ENCODE measurements at places on chromosomes 16 and 17.

GRCh38 chr17:72219137-72219823 lies 98.5 kb downstream of the SOX9 start:
- DNase-seq = no peak
- no peaks in the 10 kb centered on the region for H3K36me3 ChIP-seq

- H3K36me3 ChIP-seq = peaks cover 75% of the 10 kb centered on the region
- DNase-seq = no peak
- H3K4me3 ChIP-seq = no peak overlapping the region
- H3K4me1 ChIP-seq = no peaks in the 10 kb centered on the region
Measured at GRCh38 chr16:29983420-29984136, 9.9 kb downstream of the TAOK2 start.

GRCh38 chr16:79411805-79412204 lies 188.7 kb downstream of the MAF start:
- peak overlapping the region; percentile 28 for H3K27ac ChIP-seq
- peaks cover 40% of the 10 kb centered on the region for H3K4me1 ChIP-seq
- H3K4me3 ChIP-seq = no peak overlapping the region
- H3K36me3 ChIP-seq = peaks cover 3% of the 10 kb centered on the region

- no peak overlapping the region for H3K27ac ChIP-seq
- H3K27me3 ChIP-seq = peaks cover 25% of the 10 kb centered on the region
- no peak for DNase-seq
- H3K4me3 ChIP-seq = no peak overlapping the region
- peaks cover 11% of the 10 kb centered on the region for H3K36me3 ChIP-seq
- H3K4me1 ChIP-seq = no peaks in the 10 kb centered on the region
Measured at GRCh38 chr17:77718669-77718961, 239.9 kb upstream of the TNRC6C start.

GRCh38 chr17:7112510-7113108 lies 2.0 kb downstream of the ASGR2 start:
- H3K36me3 ChIP-seq = no peaks in the 10 kb centered on the region
- DNase-seq = no peak
- H3K4me1 ChIP-seq = peaks cover 10% of the 10 kb centered on the region

GRCh38 chr17:40828454-40829044 lies 6.1 kb upstream of the KRT10 start:
- no peak overlapping the region for H3K27ac ChIP-seq
- H3K36me3 ChIP-seq = no peaks in the 10 kb centered on the region
- no peak for DNase-seq
- no peak overlapping the region for H3K4me3 ChIP-seq
- peaks cover 20% of the 10 kb centered on the region for H3K4me1 ChIP-seq

- no peak for DNase-seq
- no peak overlapping the region for H3K27ac ChIP-seq
- no peak overlapping the region for H3K4me3 ChIP-seq
Measured at GRCh38 chr17:62913991-62914570, 52.0 kb upstream of the TANC2 start.
